ENCODE measurements at places on chromosomes 2 and 18.

GRCh38 chr2:43038034-43038695 is 188.2 kb downstream of the ZFP36L2 start:
- no peak for DNase-seq

GRCh38 chr2:132668189-132668823 is 1.7 kb downstream of the LYPD1 start:
- DNase-seq, result no peak

DNA sequence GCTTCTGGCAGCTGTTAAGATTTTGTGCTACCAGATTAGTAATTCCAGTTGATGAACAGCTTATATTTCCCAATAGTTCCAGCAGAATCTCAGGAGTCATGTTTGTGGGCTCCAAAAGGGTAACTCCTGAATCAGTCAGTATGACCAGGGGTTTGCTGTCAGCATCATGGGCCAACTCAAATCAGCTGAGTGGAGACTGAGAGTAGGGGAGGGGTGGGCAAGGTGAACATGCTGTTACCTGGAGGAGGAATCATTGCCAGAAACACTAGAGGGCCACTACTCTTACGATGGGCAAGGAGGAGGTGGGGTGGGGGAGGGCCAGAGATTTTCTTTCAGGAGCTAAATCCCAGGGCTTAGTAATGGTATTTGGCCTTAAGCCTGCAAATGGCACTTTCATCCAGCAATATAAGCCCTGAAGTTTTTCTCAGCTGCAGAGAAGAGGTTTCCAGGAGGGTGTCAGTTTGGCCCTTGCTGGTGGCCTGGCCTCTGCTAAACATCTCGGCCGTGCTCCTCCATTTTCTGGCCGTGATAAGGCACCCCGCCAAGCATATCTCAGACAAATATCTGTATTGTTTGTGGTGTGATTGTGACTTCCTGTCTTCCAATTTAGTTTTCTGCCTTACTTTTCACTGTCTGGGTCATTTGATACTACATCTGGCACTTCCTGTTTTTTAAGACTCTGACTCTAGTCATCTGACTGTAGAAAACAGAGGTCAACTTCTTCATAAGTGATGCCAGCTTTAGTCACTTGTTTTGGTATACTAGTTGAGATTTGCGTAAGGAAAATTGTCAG is 120.5 kb upstream of the CXCR4 start:
- no peak for DNase-seq

- DNase-seq, result no peak
These were observed 122.2 kb downstream of the RBMS1 start for GRCh38 chr2:160371251-160372009.

DNA sequence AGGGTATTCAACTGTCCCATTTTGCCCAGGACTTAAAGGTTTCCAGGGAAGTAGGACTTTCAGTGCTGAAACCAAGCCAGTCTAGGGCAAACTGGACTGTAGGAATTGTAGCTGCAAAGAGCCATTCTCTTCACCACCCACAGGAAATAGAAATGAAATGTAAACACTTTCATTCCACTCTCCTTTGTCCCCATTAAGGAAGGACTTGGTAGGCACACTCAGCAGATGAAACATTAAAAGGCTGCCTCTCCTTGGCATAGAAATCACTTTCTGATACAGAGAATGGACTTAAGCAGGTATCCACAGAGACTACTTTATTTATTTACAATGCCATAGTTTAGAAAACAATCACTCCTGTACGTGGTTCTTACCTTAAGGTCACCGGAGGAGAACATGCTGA is 102.9 kb upstream of the CCDC195 start:
- DNase-seq, result no peak

- DNase-seq, result no peak
These were observed 5.0 kb upstream of the ADAM17 start for GRCh38 chr2:9560628-9561027.

DNA sequence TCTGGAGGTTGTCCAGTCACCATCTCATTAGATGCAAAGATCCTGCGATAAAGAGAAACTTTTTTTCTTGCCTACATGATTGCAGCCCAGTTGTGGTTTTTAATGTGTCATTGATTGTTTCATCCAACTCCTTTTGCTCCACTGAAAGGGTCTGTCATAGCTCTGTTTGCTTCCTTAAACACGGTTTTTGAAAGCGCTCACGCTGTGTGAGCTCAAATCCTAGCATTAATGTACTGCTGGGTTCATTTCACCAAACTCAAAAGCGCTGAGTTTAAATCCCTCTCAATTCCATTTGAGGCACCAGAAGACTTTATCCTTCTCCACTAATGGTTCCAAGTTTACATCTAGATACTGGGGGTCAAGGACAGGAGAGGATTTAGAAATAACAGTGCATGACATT is 53.6 kb downstream of the CDK15 start:
- no peak for DNase-seq

DNA sequence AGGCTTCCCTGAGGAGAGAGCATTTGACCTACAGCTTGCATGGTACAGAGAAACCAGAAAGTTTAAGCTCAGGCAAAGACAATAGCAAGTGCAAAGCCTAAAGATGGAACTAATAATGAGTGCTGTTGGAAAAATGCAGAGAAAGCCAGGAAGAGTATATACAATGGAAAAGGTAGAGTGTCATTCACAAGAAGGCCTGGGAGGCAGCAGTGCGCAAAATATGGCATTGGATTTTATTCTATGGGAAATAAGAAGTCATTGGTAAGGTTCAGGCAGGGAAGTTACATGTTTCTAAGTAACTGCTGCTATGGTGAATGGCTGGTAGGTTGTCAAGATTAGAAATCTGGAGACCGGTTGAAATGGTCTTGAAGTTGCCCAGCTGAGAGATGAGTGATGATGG is 2167.3 kb upstream of the CELF4 start:
- DNase-seq, result no peak

DNA sequence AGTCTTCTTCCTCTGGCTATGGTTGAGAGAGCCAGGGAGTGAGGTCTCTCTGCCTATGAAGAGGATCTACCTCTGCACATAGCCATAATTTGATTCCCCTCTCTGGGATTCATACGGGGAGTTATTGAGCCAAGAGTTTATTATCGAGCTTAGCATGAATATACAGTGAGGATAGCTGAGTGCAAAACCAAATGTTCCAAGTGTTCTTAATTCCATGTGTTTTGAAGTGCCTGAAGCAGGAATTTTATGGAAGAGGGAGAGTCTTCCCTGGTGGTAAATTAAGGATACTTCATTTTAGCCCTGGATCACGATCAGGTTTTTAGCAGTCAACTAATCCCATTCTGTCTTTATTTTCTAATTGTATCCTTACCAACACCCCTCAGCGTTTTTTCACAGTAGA is 270.6 kb downstream of the C1D start:
- no peak for DNase-seq

GRCh38 chr2:236516708-236517107 is 52.9 kb upstream of the ACKR3 start:
- DNase-seq, result no peak

- no peak for DNase-seq
These were observed 51.0 kb downstream of the TSHZ1 start for GRCh38 chr18:75261430-75262223.

DNA sequence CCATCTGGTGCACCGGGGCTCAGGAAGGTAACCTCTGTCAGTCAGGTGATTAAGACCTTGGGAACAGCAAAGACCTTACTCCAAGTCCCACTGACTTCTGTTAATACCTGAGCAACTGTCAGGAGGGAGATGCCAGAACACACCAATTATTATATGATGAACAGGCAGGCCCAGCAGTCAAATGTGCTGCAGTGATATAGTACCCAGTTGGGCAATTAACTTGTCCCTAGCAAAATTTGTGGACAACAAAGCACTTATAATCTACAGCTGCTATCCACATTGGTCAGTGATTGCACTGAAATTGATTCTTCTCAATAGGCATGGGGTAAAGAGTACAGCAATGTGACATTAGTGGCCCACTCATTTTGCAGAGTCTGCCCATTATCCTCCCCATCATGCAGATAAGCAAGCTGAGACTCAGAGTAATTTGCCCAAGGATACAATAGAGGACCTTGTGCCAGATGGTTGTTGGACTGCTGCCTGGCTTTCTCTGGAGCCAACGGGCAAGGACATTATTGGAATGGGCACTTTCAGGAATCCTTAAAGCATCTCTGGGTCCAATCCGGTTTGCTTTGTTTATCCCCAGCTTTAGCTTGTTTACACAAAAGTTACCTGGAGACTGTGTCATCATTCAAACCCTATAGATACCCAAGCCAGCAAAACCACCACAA is 147.6 kb downstream of the CCBE1 start:
- no peak for DNase-seq

- no peak for DNase-seq
These were observed 102.3 kb upstream of the CYRIA start for GRCh38 chr2:16767789-16768476.

- no peak for DNase-seq
These were observed 2.0 kb upstream of the EN1 start for GRCh38 chr2:118849226-118850167.

GRCh38 chr2:227188292-227188691 is 23.9 kb downstream of the COL4A3 start:
- no peak for DNase-seq

GRCh38 chr2:211216221-211216620 is 659.8 kb downstream of the CPS1 start:
- DNase-seq, result no peak

- DNase-seq, result no peak
These were observed 142.9 kb upstream of the SMAD2 start for GRCh38 chr18:48073211-48073930.

DNA sequence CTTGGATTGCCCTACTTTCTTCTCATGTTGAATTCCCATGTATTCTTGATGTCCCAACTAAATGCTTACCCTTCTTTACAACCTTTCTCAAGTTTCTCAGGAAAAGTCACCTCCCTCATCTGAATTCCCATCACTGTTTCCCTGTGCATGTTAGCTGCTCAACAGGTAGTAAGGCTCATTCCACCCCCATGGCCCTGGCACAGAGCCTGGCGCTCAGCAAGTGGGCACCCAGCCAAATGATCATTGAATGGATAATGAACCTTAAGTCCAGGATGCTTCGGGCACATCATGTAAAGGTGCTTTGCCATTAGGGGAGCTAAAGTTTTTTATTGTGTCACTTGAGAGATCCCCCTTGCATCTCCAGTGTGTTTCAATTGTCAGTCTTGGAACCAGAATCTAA is 124.0 kb downstream of the PKP4 start:
- no peak for DNase-seq

- no peak for DNase-seq
These were observed at the start of gene ARHGAP25 for GRCh38 chr2:68734688-68735525. Gene ARHGAP25 (plus strand): TSS chr2:68734811. CDS start chr2:68735200, 389 bp downstream.

DNA sequence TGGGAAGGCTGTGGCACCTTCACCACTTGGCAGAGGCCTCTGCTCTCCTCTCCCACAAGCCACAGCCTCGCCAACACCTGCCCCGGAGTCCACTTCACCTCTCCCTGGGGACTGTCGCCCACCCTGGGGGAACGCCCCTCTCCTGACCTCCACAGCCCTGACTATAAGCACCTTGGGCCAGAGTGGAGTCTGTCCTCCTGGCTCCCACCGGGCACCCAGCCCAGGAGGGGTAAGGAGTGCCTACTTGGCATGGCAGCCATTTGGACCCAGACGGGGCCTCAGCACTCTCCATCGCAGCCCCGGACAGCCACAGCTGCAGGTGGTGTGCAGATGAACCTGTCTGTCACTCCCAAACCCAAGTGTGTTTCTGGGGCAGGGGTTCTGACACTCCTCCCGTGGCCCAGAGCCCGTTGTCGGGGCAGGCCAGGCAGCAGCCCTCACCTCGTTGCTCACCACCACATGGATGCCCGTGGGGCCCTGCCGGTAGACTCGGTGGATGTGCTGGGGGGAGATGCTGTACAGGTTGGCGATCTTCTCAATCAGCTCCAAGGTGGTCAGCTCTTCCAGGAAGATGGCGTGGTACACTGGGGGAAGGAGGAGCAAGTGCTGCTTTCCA is 53.5 kb downstream of the TFCP2L1 start:
- DNase-seq, result no peak

DNA sequence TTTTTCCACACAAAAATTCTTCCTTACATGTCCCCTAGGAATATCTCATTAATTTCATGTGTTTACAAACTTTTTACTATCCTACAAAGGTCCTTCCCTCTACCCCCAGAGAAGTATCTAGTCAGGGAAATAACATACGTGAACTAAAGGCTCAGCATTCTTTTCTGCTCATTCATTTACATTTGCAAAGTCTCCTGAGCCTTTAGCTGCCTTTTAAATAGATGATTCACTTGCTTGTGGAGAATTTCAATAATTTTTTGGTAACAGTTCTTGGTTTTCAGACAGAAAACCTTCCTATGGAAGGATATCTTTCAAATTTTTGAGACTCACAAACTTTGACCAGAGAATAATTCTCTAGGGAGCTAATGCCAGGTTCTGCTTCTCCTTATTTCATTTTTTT is 81.5 kb upstream of the RMDN2 start:
- no peak for DNase-seq

GRCh38 chr2:161983866-161984265 is 90.1 kb downstream of the DPP4 start:
- DNase-seq, result no peak

DNA sequence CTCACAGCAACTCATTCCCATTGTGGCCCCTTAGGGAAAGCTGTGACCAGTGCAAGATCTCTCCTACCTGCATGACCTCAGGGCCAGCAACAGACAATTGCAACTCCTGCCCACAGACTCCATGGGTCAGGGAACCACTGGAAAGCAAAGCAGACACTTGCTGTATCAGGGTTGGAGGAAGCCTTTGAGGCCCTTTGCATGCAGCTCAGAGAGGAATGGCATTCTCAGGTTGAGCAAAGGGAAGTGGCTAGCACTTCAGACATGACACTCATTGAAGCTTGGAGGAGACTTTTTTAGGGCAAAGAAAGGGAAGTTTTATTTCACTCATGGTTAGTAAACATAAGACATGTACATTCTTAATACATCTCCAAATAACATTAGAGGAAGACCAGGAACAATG is 22.1 kb downstream of the IL1F10 start:
- no peak for DNase-seq

- no peak for DNase-seq
These were observed 683.0 kb downstream of the SLC4A3 start for GRCh38 chr2:220310451-220310861.

DNA sequence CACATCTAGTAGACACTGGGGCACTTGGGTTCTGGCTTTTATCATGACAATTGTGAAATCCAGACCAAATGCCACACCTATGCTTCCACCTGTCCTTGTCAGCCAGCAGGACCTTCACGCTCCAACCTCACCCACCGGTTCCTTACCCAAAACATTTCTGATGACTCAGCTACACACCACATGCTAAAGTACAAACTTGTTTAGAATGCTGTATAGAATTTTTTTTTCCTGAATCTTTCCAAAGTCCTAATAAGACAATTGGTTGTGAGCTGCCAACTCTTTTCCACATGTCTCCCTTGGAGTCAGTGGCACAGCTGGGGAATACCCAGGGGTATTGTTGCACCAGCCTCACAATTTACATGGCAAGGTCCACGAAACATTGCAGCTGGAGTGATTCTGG is 75.5 kb upstream of the LPIN2 start:
- no peak for DNase-seq
